Dorsolateral prefrontal cortex (tissue), 122 donors: ENCODE measurements at places on chromosomes 4 and X. TPM values are rescaled to one million over a fixed set of nuclear protein-coding genes. Genes with fewer than 3 reads are reported as not detected.

The GLRA3 gene
- total RNA-seq, result 16.4 TPM

The P2RY4 gene
- not detected for total RNA-seq

The SPANXD gene
- total RNA-seq, result not detected

The EPHA5 gene
- total RNA-seq, result 9.4 TPM

The FAAH2 gene
- 2.9 TPM for total RNA-seq

GRCh38 chr4:52957220-52957686 lies 95.1 kb downstream of the RASL11B start:
- DNase-seq, result no peak

DNA sequence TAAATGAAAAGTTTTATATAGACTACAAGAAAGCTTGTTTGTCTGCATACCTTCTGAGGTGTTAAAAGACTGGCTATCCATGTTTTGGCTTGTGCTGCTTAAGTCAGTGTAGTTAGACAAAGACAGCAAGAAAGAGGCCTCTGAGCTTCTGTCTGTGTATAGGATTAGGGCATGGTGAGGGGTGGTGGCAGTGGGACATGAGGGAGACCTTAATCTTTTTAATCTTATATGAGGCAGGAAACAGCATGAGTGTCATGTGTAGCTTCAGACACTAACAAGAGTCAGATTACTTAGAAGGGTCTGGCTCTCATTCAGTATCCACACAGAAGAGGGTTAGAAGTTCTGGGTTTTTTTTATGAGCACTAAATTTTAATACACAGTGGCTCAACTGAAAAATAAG lies 213.3 kb downstream of the GABRG1 start:
- no peak for DNase-seq

- DNase-seq, result no peak
Observed at GRCh38 chr4:153647975-153648374, 36.1 kb upstream of the TLR2 start.

DNA sequence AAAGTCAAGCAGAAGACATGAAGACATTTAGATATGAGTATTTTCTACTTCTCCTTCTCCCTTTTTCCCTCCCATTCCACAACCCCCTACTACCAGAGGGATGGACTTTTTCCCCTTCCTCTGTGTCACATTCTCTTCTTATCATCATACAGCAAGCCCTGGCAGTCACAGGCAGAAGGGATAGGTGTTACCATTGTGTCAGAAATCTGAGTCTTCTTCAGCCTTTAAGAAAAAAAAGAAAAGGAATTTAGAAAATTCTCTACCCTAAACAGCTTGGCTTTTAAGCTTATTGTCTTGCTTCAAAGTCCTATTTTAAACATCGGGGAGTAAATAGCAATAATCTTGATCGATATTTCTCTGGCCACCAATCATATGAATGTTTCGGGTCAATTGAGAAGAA lies 30.9 kb upstream of the ADH1C start:
- no peak for DNase-seq
